ENCODE measurements at places on chromosomes 13 and 19.

DNA sequence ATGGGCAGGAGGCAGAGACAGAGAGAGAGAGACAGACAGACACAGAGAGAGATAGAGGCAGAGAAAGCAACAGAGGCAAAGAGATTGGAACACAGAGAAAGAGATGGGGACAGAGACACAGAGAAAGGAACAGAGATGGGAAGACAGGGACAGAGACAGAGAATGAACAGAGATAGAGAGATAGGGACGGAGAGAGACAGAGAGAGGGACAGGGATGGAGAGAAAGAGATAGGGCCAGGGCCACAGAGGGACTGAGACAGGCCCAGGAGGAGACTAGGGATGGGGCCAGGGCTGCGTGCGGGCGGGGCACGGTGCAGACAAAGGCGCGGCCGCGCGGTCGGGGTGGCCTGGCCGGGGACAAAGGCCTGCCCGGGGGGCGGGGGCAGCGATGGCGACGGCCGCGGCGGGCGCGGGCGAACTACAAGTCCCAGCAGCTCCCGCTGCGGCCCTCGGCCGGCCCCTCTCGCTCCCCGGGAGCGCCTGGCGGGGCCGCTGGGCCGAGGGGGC lies at the start of gene ZNF358:
TSS of gene ZNF358 (plus strand) at position 459 of the 507 bp plus-strand sequence. CDS start 3,140 bp downstream, outside the sequence.
- DNase-seq: peak; percentile 68

DNA sequence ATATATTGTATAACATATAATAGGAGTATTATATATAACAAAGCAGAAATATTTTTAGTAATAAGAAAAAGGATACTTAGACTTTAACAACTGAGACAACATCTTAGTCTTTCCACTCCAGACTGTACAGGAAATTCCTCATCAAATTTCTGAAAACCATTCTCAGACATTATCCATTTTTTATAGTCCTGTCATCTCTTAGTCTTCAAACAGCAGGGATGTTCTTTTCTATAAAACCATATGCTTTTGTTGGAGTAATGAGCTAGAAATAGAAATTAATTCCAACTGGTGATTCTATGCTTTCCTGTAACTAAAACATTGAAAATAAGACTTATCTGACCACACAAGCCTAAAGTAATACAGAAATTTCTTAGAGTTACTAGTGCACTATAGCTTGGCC lies 82.2 kb upstream of the CSNK1A1L start:
- DNase-seq: no peak

- DNase-seq: no peak
Observed at GRCh38 chr13:45391926-45392325, 26.2 kb downstream of the SLC25A30 start.

GRCh38 chr13:76804801-76805200 lies 81.4 kb downstream of the KCTD12 start:
- DNase-seq: no peak

DNA sequence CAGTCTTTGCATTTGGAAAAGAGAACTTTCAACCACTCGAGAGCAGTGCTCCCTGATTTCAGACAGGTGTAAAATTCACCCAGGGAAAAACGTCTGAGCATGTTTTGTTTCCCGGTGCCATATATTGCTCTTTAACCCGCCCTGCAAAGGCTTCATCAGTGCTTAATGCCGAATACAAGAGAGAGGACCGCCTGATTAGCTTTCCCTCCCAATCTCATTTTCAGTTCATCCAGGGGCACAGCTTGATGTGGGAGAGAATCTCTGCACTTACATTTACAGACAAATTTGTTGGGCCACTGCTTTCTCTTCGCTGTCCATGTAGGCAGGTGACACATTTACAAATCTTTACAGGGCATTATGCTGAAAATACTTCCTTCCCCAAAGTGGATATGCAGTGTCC lies 499.1 kb downstream of the LIG4 start:
- DNase-seq: no peak

DNA sequence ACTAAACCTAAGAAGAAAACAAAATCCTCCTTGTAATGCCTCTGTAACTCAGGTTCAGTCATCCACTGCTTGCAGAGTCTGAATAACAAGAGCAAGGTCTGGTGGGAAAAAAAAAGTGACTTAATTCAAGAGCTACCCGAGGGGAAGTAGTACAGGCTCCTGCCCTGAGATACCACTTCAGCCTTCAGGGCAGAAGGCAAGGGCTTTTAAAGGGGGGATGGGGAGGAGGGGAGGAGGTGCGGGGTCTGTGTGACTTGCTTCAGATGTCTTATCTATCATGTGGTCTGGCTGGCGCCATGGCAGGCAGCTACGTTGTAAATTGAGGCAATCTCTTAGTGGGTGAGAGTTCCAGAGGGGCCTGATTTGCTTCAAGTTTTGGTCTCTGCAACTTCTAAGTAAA lies 66.7 kb downstream of the LRRC63 start:
- DNase-seq: no peak

GRCh38 chr13:31461923-31462322 lies 262.1 kb downstream of the B3GLCT start:
- DNase-seq: no peak

DNA sequence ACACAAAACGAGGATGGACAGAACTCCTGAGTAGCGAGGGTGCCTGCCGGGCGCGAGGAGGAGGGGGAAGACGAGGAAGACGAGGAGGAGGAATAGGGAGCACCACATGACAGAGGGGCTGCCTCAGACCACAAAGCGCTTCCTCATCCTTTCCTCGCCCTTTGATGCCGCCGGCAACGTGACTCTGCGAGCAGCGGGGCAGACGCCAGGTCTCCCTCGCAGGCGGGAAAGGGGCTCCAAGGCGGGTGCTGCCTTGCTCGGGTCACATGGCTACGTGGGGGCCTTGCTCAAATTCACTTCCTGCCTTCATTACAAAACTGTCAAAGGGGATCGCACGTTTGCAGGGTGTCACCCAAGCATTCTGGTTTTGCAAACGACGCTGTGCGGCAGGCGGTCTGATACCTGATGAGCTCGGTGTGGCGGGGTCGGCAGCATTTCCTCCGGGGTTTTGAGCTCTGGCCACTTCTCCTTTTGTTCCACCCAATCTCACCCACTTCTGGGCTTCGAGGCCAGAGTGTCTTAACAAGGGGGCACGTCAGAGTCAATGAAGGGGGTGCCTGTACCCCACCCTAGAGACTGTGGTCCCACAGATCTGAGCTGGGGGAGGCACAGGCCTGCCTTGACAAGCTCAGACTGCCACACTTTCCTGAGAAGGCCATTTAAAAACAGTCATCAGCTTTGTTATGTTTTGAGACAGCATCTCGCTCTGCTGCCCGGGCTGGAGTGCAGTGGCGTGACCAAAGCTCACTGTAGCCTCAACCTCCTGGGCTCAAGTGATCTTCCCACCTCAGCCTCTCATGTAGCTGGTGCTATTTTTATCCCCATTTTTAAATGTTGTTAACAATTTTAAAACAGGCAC lies 14.9 kb downstream of the MAP2K2 start:
- peak; percentile 66 for DNase-seq

DNA sequence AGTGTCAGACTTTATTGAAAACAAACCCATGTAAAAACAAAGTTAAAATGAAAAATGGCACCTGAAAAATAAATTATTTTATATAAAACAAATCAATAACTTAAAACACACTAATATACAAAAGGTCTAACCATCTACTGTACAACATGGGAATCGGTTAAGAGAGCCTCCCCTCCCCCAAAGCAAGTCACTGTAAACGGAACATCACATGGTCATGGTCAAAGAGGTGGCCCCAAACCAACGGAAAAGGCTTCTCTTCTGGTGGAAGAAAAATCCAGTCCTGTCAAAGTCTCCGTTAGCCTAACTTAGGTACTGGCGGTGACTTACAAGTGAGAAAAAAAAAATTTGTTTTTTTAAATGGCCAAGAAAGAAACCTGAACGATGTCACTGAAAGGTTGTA lies 15.7 kb upstream of the TIMM44 start:
- DNase-seq: no peak

- DNase-seq: no peak
Observed at GRCh38 chr19:41437944-41438574, 1.7 kb downstream of the DMAC2 start.

DNA sequence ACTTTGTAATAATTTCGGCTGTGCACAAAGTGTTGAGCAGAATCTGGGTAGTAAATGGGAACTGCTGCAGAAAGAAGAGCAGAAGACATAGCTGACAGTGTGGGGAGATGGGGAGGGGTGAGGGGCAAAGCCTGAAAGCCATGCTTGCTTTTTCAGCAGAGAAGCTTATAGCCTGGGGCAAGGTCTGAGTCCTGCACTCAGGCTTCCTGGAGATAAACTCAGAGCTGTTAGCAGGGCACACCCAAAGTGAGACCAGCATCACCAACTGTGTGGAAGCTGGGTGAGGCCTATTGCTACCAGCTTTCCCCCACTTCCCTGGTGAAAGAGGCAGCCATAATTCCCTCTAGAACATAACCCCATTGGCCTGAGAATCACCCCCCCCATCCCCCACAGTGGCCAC lies 15.6 kb upstream of the LHFPL6 start:
- DNase-seq: no peak

DNA sequence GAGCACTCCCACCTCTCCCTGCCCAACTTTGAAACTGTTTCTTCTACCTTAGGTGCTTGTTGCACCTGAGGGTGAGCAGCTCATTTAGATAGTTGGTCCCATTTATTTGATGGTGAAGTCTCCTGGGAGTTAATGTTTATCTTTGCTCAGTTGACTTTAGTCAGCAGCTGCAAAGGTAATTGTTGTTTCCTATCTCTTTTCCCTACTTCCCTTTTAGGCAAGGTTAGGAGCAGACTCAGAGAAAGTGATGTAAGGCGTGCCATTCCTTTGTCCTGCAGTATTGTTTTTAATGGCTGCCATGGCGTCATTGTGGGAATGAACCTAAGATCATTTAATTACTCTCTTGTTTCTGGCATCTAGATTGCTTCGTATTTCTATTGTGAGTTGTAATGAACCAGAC lies 11.6 kb downstream of the AKAP11 start:
- no peak for DNase-seq

- no peak for DNase-seq
Observed at GRCh38 chr19:45216667-45217066, 28.5 kb downstream of the EXOC3L2 start.

DNA sequence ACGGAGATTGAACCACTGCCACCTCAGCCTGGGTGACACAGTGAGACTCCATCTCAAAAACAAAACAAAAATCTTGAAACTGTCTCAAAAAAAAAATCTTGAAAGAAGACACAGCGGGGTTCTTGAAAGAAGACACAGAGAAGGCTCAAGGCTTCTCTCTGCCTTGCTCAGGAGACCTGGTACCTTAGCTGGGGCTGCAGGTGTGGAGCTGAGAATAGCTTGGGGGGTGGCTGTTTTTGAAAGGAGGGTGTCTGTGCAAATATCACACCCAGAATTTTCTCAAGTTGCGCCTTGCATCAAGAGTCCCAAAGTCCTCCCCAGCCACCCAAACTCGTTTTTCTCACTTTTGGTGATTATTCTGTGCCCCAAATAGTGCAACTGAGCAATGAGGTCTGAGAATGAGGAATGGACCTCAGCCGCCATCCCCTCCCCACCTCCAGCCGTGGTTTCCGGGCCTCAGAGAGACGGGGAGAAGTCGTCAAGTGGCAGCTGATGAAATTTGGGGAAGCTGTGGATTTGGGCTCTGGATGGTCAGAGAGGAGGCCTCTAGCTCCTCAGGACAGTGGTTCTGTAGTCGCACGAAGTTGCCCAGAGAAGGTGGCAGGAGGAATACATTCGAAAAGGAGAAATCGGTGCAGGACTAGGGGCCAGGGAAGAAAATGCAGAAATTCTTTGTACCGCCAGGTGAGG lies 8.8 kb downstream of the S1PR2 start:
- no peak for DNase-seq

DNA sequence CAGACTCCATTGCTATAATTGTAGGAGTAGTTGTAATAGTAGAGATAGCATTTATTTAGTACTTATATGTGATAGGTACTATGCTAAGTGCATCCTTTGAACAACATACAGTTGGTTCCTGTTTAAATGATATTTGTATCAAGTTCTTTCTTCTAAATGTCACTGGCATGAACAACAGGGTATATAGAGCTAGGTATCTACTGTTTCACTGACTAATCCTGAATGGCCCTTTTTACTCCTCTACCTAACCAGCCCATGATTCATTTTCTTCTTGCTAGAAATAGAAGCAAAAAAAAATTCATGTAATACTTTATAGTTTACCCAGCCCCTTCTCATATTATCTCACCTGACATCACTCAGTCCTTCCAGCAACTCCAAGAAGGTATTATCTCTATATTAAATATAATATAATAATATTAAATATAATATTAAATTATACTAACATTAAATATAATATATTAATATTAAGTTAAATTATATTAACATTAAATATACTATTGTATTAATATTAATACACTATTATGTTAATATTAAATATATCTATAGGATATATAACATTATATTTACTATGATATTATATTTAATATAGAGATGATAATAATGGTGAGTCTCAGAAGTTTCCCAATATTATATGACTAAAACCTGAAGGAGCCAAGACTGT lies 74.2 kb downstream of the FRY start:
- DNase-seq: no peak

DNA sequence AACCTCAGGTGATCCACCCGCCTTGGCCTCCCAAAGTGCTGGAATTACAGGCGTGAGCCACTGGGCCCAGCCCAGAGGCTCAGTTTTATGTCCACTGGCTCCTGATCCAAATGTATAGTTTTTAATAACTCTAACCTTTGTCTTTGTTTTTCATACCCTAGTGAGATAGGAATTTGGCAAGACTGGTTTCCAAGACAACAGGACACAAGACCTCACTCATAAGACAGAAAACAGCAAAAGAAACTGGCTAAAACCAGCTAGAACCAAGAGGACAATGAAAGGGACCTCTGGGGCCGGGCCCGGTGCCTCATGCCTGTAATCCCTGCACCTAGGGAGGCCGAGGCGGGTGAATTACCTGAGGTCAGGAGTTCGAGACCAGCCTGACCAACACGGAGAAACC lies 27.6 kb downstream of the CPT1C start:
- no peak for DNase-seq

GRCh38 chr13:77507931-77508776 lies 27.4 kb upstream of the SCEL start:
- no peak for DNase-seq

GRCh38 chr13:106326751-106327150 lies 208.7 kb downstream of the EFNB2 start:
- no peak for DNase-seq
